ENCODE measurements at places on chromosomes 6 and 20.

DNA sequence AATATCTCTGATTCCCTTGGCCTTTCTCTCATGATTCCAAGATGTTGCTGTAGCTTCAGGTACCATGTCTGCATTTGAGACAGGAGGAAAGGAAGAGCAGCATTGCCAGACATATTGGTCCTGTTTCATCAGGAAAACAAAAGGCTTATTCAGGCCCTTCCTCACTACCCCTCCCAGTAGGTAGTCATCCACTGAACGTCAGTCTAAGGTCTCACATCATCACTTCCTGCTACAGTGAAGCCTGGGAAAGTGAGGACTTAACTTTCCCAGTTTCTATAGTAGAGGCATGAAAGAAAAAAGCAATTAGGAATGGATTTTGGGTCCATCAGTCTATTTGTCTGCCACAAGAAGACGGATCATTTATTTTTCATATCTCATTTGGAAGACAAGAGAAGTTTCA lies 85.7 kb upstream of the SOX4 start:
- DNase-seq = no peak

- DNase-seq = no peak
Measured at GRCh38 chr20:40922865-40923264, 105.8 kb upstream of the TOP1 start.

DNA sequence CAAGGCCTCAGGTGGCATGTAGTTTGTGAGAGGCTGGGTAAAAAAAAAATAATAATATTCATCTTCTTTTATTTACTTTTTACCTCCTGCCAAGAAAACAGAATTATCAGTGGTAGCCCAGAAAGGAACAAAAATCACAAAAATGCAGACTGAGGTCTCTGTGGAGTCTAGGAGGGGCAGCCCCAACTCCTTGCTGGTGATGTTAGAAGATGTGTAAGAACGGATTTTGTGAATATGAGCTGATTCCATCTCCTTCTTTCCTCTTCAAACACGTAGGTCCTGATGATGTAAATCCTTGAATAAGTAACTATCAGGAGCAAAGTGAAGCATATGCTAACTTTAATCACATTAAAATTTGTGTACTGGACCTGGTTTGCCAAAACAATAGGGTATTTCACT lies 226.8 kb downstream of the EYA4 start:
- DNase-seq = no peak

DNA sequence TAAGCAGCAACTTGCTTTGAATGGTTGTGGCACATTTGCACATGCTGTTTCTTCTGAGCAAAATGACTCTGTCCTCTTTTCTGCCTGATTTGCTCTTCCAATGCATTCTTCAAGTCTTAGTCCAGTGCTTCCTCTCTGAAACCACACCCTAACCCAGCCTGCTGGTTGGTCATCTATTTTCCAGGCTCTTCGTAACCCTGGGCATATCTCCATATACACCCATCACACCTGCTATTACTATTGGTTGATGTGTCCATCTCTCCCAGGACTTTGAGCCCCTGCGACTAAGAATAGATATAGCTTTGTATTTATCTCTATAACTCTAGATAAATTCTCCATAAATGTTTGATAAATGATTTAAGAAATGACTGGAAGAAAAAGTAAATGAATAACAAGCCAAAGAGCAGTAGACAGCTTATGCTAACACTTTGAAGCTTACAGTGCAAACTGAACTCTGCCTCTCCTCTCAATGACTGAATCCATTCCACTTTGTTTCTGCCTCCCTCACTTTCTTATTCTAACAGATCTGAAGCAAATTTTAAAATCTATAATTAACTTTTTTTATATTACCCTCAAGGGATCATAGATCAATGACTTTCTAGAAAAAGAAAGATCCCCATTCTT lies 59.7 kb upstream of the NT5E start:
- no peak for DNase-seq

GRCh38 chr6:162525181-162525580 lies 202.4 kb downstream of the PRKN start:
- DNase-seq = no peak

DNA sequence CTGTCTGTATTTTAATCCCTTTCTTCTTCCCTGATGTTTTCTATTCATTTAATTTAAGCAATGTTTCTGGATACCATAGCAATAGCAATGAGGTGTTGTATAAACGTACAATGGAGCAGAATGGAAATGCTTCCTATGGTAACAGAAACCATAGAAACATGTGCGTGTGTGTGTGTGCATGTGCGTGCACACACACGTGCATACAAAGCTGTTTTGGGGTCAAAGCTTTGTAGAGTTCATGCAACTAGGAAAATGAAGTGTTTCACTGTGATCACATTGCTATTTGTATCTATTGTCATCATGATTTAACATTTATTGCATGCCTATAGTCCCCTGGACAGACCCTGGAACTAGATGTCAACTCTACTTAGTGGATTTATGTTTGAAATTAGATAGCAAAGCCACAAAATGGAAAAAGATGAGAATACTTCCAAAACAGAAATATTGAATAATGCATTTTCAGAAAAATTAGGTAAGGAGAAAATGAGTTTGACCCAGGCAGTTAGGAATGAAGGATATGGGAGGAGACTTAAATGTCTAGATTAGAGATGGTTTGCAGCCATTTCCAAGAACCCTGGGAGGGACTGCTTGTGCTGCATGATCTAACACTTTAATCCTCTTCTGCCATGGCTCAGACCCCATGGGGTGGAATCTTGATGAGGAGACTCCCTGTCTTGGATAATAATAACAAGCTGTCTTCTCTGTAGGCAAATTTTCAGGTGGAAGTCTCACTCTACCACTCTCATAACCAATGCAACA lies 124.4 kb downstream of the TRMT11 start:
- DNase-seq = peak; percentile 37

DNA sequence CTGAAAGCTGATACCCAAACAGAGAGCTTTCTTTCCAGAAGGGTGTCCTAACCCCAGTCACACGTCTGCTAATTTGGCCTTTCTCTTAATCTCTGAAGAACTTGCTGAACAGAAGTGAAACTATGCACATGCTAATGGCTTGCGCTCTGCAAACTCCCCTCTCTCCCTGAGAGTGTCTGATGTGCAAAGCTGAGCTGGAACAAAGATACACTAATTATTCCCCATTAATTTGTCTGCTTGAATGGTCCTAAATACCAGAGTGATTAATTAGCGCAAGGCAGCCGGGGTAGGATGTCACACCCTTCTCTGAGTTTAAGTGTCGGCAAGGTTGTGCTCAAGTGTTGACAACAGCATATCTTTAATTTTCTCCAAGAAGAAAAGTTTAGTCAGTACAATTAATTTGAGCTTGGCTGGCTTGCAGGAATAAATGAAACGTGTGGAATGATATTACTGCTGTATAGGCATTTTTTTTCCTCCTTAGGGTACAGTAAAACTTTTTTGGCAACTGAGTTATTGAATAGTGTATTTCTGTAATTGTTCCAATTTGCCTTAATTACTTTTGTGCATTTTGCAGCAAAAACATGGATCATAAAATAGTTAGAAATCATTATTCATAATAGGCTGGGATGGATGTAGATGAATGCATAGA lies 715.9 kb upstream of the POU3F2 start:
- DNase-seq = no peak

GRCh38 chr6:115091461-115091860 lies 748.6 kb upstream of the HS3ST5 start:
- no peak for DNase-seq

- no peak for DNase-seq
Measured at GRCh38 chr20:47784599-47785310, 526 bp downstream of the SULF2 start.

All from common myeloid progenitor, CD34-positive (primary cell).